CD4-positive, alpha-beta T cell treated with Interleukin-12 subunit alpha and Interleukin-12 subunit beta, for 1 hour (primary cell): ENCODE measurements at places on chromosomes 4 and X.

DNA sequence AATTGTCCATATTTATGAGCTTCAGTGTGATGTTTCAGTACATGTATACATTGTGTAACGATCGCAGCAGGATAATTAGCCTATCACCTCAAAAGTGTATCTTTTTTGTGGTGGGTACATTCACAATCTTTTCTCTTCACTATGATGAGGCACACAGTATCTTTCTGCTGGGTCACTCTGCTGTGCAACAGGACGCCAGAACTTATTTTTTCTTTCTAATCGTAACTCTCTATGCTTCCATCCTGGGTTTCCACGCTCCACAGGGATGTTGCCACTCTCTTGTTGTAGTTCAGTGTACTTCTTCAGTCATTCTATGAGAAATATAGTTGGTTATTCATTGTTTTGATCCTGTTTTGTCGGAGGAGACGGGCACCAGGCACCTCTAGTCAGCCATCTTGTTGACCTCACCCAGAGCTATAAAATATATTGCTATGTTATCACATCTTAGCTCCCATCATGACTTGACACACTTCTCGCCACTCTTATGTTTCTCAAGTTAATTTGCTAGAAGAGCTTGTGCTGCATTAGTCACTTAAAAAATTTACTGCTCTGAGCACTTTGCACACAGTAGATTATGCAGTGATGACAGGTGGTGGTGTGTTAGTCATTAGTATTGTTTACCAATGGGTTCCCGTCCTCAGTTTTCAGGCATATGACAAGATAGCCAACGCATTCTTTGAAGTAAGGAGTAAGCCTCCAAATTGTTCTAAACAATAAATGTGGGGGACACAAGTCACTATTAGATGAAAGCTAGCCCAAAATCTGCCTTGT lies 1002.7 kb upstream of the PCDH7 start:
- no peak for DNase-seq

GRCh38 chr4:40688446-40689095 lies 58.9 kb upstream of the RBM47 start:
- no peak for DNase-seq

GRCh38 chr4:186746581-186746980 lies 22.9 kb upstream of the FAT1 start:
- no peak for DNase-seq

GRCh38 chr4:21811565-21811964 lies 137.0 kb downstream of the KCNIP4 start:
- no peak for DNase-seq

- DNase-seq = no peak
Measured at GRCh38 chrX:85029043-85029442, 25.4 kb downstream of the APOOL start.

- no peak for DNase-seq
Measured at GRCh38 chr4:83208371-83209365, 75.9 kb downstream of the COQ2 start.

DNA sequence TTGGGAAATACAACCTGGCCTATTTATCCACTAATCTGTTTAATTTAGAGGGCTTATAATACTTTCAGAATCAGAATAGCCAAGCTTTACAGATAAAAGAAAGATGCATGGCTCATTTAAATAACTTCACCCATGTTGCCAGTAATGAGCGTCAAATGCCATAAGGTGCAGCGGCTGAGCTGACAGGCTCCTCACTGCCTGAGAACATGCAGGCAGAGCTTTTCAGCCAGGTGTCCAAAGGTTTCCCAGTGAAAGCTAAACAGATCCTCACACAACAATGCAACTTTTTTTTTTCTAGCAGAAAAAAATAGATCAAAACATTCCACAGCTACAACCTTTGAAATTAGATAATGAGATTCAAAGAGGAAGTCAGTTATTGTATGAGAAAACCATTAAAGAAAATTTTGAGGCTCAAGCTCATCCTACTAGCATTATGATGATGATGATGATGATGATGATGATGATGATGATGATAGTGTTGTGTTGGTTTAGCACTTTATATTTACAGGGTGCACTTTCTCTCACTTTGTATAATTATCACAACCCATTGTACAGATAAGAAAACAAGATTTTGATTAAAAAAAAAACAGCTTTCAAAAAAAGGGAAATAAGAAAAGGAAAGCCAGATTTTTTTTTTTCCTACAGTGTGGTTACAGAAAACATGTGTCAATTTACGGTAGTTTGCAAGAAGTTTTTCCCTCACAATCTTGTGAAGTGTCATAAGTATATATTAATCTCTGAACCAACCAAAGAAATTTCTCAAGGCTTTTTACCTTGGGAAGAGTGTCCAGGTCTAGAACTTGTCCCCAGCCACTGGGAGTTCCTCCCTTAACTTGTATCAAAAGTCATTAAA lies 12.2 kb upstream of the TNIP3 start:
- DNase-seq = no peak

GRCh38 chr4:117154251-117154650 lies 68.9 kb upstream of the TRAM1L1 start:
- DNase-seq = no peak

GRCh38 chr4:6716958-6717655 lies 1.1 kb downstream of the BLOC1S4 start:
- no peak for DNase-seq

- no peak for DNase-seq
Measured at GRCh38 chr4:138327338-138327737, 85.2 kb upstream of the SLC7A11 start.

DNA sequence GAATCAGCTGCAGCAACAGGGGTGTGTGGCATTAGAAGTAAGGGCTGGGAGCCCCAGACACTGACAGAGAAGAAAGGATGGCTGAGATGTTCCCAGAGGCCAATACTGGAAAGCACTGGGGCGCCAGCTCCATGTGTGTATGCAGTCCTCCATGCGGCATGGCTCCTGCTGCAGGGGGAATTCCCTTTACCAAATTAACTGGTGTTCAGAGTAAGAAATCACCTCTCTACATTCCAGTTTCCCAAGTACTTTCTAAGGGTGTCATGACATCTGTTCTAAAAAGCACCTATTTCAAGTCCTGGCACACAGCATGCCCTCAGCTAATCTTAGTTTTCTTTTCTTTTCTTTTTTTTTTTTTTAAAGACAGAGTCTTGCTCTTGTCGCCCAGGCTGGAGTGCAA lies 98.0 kb downstream of the MAML3 start:
- DNase-seq = no peak

DNA sequence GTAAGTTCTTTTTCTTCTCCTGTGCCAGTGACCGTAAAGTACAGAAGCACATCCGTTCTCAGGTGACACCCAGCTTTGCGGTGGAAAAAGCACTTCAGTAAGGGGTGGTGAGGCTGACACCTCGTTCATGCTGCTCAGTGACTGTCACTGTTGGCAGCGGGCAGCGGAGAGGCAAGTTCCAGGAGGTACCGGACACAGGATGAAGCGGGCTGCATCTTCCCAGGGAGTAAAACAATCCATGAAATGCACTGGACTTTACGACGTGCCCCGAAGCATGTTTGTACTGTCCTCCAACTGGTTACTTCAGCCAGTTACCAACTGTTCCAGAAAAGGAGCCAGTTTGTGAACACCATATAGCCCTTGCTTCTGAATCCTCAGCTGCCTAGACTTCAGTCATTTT lies 110.7 kb downstream of the ZNF827 start:
- DNase-seq = peak; percentile 7

- no peak for DNase-seq
Measured at GRCh38 chr4:56128213-56128612, 179.5 kb downstream of the CEP135 start.
